Activated CD4-positive, CD25-positive, alpha-beta regulatory T cell treated with anti-CD3 and anti-CD28 coated beads, Interleukin-2, amount 50 U/mL, for 16 hours (primary cell): ENCODE measurements at places on chromosomes 3 and 15.

GRCh38 chr3:106376016-106376570 lies 507.3 kb upstream of the CBLB start:
- DNase-seq: no peak

GRCh38 chr3:13010780-13011572 lies 62.3 kb downstream of the IQSEC1 start:
- no peak for DNase-seq

DNA sequence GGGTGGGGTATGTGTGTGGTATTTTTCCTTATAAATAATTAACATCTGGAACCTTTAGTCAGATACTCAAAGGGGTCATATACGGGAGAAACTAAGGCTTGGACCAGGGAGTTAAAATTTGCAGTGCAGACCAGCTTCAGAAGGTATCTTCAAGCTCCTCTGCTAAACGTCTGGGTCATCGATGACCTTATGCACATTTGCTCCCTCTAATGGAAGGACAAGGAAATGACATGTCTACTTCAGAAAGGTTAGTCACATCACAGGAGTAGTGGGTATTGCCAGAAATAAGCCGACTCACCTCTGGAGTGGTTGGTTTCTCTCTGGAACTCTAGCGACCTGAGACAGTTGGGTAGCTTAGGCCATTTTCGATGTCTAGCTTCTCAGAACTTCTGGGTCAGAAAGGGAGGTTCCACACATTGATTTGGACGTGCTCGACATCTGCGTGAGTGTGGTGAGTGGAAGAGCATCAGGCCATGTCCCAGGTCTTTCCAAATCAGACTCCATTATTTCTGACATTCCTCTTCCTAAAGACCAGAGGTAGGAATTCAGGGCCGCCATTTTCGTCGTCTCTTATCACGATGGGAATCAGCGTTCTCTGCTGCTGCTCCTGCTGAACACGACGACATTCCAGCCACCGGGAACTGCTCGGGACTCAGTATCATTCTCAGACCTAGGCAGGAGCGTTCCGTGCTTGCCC lies 31.8 kb upstream of the RASA2 start:
- peak; percentile 14 for DNase-seq

- DNase-seq: no peak
Observed at GRCh38 chr15:68808091-68808490, 12.6 kb downstream of the ANP32A start.
